Astrocyte of the spinal cord (primary cell): ENCODE measurements at places on chromosomes 3 and 15.

DNA sequence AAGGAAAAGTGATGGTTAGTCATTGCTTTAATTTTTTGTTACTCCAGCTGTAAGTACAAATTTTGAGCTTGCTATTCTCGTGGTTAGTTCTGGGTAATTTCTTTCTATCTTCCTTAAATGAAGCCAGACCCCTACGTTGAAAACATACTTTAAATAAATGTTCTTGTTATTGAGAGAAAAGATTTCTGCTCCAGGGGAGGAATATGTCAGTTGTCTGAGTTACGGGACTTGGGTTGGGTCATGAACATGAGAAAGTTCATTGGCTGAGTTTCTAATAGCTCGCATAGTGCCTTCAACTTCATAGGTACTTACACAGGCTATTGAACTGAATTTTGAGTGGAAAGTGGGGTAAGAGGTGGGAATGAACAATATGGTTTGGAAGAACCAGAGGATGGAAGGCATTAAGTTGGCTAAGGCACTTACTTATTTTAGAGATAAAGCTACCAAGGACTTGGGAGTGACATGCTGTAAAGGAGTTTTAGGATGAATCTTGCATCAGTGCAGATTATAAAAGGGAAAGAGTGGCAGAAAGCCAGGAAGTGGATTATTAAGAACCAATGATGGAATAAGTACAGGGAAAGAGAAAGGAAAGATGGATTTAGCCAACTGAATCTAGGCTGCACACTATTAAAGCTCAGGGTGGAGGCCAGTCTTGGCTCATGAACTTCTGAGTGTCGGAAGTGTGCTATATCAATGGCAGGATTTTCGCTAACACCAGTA lies 1.4 kb downstream of the RPSA start:
- no peak for DNase-seq

DNA sequence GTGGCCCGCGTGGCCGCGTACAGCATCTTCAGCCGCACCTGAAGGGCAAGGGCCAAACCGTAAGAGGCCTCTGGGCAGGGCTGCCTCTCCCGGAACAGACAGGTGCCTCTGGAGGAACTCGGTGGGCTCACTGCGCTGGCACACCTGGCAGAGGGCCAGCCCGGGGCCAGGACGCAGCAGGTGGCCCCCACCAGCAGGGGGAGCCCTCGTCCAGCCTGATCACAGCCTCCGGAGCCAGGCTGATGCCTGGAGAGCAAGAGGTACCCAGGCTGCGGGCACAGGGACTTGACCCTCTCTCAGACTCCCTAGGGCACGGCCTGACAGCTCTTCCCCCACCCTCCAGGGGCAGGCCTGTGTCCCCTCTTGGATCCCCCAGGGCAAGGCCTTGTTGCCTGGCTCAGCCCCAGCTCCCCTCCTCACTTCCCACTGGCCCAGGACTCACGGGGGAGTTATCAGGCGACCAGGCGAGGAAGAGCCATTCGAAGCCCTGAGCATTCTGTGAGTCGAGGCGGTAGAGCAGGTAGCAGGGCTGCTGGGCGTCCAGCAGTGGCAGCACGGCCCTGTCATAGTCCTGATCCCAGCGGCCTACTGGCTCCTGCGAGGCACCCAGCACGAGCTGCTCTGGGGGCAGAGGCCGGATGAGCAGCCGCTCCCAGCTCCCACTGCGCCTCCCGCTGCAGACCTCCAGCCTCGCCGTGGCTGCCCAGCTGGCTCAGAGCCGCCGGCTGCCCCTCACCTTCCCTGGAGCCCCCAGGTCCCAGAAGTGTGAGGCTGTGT lies 6.2 kb upstream of the TLR9 start:
- no peak for DNase-seq

GRCh38 chr15:75654201-75654907 lies 6.6 kb downstream of the SNX33 start:
- DNase-seq, result no peak

DNA sequence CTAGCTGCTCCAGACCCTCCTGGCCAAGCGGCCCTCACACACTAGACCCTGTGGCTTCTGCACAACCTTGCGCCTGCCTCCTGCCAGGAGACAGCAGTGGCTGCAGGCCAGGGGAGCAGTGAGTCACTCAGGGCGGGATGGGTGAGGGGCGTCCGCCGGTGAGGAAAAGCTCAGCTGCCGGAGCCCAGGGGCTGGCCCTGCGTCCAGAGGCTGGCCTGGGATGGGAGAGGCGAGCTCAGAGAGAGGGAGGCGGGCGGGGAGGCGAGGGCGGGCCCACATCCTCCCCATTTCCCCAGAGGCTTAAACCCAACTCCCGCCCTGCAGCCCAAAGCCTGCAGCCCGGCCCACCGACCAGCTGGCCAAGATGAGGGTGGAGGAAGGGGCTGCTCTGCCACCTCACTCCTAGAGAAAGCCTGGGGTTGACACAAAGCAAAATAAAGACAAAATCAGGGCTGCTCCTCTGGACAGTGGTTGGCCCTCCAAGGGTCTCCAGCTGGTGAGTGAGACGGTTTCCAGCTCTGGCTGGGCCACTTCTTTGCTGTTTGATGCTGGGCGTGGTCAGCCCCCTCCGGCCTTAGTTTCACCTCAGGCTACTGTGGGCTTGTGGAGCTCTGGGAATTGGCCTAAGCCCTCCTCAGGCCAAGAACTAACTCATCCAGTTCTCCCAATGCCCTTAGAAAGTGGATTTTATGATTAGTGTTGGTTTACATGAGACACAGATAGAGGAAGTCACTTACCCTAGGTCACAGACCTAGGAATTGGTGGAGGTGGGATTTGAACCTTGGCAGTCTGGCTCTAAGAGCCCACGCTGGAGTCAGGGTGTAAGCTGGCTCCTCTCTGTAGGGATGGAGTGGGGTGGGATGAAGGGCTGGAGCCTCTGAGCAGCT lies 50.6 kb downstream of the IQSEC1 start:
- DNase-seq, result peak; percentile 91

- DNase-seq, result no peak
These were observed 96.0 kb downstream of the GTPBP8 start for GRCh38 chr3:113086560-113087461.

GRCh38 chr3:58234516-58234931 lies 3.1 kb upstream of the ABHD6 start:
- DNase-seq, result peak; percentile 17
